AG04449 (cell line): ENCODE measurements at places on chromosomes 4 and X.

DNA sequence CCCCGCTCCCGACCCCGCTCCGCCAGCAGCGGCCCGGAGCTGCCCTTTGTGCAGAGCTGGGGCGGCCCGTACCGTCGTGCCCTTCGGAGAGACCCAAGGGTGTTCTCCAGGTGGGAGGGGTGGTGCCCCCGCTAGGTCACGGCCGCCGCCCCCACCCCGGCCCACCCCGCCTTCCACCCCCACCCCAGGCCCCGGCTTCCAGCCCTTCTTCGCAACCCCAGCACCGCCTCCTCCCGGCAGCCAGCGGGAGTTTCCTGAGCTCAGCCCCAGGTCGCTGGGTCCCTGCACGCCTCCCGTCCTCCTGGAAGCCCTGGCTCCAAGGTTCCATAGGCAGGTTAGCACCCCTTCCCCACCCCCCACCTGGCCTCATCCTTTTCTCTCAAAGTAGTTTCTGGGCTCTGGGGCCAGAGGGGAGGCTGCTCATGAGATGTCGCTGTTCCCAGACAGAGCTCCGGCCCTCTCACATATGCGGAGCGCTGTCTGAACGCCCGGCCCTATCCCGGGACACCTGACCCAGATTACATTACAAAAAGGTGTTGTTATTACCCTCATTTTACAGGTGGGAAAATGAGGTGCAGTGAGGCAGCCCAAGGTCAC, 25.2 kb upstream of the FGFR3 start:
- no peak for DNase-seq

GRCh38 chr4:153433754-153434105, 32.4 kb upstream of the TMEM131L start:
- DNase-seq, result no peak

DNA sequence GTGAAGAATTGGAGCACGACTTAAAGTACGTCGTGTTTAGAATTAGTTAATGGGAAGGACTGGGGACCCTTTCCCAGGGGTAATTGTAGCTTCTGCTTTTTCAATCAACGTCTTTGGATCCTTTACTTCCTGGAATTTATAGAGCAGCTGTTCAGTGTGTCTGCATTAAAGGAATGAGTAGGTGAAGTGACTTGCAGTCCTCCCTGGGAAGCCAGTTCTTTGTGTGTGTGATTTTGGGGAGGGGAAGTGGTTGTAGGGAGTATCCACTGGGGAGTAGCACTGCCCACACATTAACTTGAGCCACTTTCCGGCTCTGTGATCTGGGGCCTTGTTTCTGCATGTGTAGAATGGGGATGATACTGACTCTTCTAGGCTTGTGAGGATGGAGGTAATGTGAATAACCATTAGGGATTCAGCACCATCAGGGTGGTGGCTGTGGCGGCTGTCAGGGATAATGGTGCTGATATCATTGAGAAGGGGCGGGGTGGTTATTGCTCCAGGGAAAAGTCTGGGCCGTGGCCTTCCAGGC, 54.7 kb downstream of the TMEM131L start:
- DNase-seq, result no peak

GRCh38 chr4:172390331-172390730, 577.1 kb downstream of the GALNTL6 start:
- no peak for DNase-seq

GRCh38 chr4:8342651-8343261, 73.2 kb downstream of the HTRA3 start:
- DNase-seq, result no peak

- DNase-seq, result no peak
Measured at GRCh38 chr4:167550021-167550420, 315.7 kb upstream of the SPOCK3 start.

DNA sequence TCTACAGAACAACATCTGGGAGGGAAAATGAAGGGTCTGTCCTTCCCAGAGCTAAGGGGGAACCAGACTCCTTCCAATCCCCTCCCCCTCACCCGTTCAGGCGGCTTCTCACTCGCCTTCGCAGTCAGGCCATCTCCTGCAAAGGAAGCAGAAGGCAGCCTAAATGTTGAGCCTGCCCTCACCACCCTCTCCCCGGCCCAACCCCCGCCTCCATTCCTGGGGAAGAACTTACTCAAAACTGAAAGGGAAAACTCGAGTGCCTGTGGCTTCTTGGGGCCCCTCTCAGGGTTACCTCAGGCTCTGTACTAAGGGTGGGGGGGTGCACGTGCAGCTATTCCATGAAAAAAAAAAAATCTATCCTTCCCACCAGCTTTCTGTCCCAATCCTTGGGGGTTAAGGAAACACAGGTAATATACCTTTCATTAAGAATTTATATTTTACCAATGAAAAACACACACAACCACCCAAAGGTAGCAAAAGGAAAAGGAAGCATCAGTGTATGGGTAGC, 2.4 kb downstream of the ZMYM3 start:
- DNase-seq, result no peak

DNA sequence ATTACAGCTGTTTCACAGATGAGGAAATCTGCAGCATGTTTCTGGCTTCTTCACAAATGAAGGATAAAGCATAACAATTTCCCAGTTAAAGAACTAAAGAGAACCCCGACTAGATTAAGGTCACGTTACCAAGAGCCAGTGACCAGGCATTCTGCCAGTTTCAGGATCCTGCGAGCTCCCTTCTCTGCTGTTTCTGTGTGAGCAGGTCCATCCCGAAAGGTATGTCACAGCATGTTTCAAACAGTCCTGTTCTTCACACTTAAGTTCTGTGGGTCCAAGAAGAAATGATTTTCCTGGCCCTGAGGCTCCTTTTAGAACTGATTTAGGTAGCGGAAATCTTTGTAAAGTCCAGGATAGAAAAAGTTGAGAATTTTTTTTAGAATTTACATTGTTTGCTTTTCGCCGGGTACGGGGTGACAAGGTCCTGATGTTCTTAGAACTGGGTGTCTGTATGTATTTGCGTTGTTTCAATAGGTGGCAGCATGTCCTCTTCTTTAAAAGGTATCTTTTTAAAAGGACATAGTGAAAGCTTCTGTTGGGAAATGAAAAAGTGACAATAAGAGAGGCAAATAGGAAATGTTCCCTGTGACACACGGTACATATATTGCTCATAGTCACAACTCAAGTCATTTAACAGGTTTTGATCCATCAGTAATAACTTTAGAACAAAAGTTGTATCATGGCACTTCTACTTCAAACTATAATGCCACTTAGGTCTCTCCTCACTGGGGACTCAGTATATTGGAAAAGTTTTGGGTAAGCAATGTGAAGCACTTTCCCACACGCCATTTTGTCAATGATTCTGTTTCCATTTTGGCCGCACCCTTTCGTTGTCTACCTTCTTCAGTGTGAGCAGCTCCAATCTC, 18.4 kb downstream of the IL21 start:
- no peak for DNase-seq

DNA sequence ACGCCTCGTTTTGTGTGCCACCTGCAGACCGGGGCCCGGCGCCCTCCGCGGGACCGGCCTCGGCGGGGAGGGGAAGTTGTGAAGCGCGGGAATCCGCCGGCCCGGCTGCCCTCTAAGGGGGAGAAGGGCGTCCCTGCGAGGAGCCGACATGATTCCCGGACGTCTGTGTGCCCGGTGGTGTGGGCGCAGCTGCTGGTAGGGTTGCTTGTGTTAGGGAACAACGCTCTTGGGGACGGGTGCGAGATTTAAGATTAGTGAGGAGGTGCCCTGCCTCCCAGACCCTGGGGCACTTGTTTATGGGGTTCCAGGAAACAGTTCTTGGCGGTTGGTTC, 627 bp downstream of the CDKN2AIP start:
- no peak for DNase-seq

DNA sequence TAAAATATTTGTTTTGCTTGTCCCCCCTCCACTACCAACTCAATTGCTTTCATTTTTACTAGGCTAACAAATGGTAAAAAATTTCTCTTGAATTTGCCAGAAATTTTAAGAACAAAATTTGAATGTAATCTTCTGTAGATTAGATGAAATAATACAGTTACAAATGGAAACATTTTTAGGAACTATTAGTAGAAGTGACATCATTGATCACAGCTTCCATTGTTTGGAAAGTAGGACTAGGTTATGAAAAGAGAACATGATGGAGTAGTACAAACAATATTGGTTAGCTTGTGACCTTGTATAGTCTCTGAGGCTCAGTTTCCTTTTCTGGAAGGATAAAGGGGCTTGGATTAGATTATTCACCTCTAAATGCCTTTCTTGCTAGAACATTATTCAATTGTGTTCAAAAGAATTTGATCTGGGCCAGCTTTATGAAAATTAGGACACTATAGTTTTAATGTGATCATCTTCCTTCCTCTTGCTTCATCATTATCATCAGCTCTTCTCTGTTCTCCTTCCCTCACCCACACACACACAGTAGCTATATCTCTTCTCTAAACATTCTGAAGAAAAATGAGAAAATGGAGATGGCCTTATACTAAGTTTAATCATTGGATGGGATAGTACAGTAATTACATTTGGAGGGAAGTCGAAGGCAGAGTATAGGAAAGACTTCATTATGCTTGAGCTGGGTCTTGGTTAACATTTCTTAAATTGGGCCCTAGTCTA, 9.9 kb downstream of the MTMR1 start:
- no peak for DNase-seq

DNA sequence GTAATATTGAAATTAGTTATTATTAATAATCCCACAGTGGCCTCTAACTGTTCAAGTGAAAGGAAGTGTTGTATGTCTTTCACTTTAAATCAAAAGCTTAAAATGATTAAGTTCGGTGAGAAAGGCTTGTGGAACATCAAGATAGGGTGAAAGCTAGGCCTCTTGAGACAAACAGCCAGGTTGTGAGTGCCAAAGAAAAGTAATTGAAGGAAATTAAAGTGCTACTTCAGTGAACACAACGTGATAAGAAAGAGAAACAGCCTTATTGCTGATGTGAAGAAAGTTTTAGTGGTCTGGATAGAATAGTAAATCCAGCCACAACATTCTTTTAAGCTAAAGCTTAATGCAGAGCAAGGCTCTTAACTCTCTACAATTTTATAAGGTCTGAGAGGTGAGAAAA, 42.6 kb upstream of the IL13RA2 start:
- no peak for DNase-seq

- no peak for DNase-seq
Measured at GRCh38 chr4:185965426-185966384, 103.3 kb upstream of the TLR3 start.

DNA sequence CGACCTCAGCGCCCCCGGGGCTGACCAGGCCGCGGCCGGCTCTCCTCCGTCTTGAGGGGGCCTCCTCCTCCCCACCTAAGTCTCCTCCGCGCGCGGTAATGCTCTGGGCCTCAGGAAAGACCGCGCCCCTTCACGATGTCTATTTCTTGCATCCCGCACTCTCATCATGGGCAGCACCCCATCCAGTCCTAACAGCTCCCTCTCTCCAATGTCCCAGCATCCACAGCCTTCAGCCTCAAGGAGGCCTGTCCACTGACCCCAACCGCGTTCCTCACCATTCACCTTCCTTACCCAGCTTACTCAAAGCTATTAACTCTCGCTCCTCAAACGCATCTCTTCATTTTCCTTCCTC, 77.5 kb downstream of the MAGED4 start:
- DNase-seq, result no peak

DNA sequence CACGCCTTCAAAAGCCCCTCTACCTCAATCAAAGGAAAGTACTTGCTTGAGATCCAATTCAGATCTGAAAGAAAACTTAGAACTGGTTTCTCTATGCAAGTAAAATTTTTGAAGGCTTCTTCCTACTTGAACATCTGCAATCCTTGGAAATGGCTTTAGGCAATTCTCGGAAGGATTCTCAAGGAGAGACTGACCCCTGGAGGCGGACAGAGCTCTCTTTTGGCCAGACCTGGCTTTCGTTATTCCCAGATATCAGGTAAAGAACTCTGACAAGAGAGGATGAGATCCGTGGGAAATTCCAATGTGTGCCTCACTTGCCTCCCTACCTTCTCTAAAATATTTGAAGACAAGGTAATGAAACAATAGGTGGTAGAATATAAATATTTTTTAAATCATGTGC, 670.3 kb upstream of the FAM241A start:
- no peak for DNase-seq

DNA sequence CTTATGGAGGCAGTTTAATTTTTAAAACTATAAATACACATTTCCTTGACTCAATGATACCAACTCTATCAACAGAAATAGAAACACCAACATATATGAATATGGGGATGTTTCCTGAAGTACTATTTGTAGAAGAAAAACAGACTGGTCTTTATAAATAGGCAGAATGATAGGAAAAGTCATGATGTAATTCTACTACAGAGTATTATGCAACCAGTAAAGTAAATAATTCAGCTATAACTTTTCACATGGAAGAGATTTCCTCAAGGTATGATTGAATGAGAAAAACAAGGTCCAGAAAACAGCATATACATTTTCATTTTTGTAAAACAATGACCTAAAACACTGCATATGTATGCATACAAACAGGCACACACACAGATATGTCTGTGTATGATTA, 56.2 kb downstream of the GPRIN3 start:
- no peak for DNase-seq

DNA sequence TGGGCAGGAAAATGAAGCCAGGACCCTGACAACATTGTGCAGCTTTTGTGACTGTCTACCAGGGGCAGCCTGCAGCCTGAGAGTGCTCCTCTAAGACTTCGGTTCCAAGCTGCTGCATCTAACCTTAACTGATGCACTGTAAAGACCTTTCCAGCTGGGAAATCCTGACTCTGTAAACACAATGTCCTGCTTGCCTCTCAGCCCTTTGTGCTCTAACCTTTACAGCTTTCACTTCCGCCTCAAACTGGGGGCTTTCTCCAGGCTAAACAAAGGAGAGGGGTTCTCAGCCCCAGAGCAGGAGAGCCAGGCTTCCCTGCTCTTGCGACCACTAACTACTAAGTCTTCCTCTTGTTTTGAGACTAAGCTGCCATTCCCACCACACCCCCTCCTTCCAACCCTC, 19.3 kb upstream of the RASL11B start:
- no peak for DNase-seq

- DNase-seq, result no peak
Measured at GRCh38 chr4:166198516-166199310, 325.7 kb downstream of the TLL1 start.

DNA sequence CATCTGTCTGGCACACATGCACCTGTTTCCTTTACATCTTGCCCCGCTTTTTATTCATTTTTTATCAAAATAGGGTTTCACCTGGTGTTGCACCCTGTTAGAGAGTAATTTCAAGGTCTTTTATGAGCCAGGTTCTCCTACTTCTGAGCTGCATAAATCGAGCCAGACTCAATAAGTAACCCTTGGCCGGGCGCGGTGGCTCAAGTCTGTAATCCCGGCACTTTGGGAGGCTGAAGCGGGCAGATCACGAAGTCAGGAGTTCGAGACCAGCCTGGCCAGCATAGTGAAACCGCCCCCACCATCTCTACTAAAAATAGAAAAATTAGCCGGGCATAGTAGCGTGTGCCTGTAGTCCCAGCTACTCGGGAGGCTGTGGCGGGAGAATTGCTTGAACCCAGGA, 1.0 kb upstream of the PPP2R3B start:
- no peak for DNase-seq

DNA sequence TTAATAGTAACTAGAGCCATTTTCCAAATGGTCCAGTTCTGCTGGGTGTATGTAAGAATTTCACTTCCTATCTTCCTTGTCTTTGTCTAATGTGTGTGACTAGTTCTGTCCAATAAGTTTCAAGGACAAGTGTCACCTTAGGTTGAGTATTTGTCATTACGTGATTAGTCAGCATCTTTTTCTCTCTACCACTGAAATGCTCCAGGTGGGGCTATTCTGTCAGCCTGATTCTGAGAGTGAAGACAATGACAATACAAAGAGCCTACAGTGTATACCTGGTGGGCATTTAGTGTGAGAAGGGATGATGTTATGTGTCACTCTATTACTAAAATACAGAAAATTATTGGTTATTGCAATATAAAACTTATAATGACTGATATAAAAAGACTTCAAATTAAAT, 876.3 kb downstream of the C4orf33 start:
- DNase-seq, result no peak

GRCh38 chr4:174047363-174047762, 236.1 kb downstream of the FBXO8 start:
- DNase-seq, result no peak
